C1 segment of cervical spinal cord (tissue), 14 donors: ENCODE measurements at places on chromosomes 6 and 20.

GRCh38 chr20:26216025-26216424 is 519.4 kb upstream of the ZNF337 start:
- DNase-seq = no peak

- DNase-seq = no peak
Measured at GRCh38 chr20:18808712-18809111, 4.9 kb upstream of the SCP2D1 start.

DNA sequence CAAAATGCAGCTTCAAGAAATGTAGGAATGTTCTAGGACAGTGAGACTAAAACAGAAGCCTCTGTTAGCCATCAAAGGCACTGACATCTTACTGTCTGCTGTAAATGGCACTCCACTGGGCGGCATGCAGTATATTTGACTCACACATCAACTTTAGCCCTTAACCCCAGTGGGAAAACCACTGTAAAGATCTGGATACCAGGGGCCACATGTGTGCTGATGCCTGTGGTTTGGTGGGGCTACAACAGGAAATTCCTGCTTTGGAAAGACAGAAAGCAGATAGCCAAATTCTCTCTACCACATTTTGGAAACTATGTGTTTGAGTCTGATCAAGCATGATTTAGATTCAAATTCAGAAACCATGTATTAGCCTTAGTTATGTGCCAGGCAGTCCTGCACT is 4.3 kb downstream of the PFDN4 start:
- no peak for DNase-seq

GRCh38 chr20:5688431-5688972 is 61.7 kb upstream of the SHLD1 start:
- DNase-seq = no peak

GRCh38 chr20:31990641-31991338 is 19.4 kb upstream of the CCM2L start:
- DNase-seq = no peak

GRCh38 chr20:63343460-63344445 is 17.4 kb downstream of the CHRNA4 start:
- DNase-seq = no peak

DNA sequence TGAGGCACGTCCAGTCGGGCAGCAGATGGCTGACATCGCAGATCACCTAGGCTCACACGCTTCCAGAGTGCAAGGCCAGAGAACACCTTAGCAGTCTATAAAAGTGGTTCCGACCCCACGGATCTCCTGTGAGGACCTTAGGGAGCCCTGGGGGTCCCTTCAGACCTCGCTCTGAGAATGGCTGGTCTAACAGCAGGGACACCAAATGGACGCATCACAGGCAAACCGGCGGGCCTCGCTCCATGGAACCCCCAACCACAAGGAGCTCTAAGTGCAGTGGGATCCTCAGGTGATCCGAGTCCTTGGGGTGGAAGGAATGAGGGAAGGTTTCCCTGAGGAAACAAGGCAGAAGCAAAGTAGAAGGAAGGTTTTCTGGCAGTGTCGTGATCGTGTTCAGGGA is 135.4 kb downstream of the SMOC2 start:
- DNase-seq = no peak

DNA sequence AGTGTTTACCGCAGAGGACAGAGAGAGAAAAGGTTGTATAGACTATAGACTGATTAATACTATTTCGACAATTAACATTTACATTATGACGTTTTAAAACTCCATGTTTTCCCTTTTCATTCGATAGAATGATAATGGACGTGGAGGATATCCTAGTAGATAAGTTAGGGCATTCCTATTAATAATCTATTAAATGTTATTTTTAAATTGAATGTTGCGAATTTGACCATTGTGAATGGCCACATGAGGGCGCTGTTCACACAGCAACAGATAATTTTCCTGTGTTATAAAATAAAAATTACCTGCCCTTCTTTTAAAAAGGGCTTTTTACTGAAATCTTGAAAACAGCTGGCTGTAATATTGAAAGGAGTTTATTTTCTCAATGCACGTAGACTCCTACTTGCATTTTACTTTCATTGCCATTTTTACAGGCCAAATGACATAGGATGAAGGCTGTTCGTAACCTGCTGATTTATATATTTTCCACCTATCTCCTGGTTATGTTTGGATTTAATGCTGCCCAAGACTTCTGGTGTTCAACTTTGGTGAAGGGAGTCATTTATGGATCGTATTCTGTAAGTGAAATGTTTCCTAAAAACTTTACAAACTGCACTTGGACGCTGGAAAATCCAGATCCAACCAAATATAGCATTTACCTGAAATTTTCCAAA is 3.3 kb downstream of the ADGRB3 start:
- DNase-seq = no peak

DNA sequence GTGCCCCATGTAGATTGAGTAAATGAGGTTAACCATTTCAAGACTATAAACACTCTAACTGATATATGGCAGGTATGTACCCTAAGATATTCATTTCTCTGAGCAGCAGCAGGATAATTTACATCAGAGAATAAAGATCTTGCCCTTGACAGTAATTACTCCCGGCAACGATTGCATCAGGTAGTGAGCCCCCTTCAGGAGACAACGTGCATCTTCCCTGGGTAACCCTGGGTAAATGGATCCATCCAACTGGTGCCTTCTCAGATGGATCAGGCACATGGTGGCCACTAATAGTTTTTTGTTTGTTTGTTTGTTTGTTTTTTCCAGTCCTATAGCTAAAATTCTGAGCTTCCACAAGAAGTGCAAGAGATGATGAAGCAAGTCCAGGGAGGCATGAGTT is 469.4 kb upstream of the SLC35B3 start:
- DNase-seq = no peak

DNA sequence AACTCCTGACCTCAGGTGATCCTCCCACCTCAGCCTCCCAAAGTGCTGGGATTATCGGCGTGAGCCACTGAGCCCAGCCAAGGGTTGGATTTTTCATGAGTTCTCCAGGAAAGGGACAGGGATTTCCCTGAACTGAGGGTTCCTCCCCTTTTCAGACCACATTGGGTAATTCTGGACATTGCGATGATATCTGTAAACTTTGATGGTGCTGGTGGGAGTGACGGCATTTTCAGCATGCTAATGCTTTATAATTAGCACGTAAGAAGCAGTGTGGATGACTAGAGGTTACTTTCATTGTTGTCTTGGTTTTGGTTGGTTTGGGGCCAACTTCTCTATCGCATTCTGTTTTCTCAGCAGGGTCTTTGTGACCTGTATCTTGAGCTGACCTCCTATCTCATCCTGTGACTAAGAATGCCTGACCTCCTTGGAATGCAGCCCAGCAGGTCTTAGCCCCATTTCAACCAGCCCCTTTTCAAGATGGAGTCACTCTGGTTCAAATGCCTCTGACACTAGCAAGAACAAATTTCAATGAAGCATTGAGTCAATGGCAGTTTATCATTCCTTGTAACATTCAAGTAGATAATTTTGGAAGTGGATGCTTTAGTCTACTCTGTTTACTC is 156.5 kb downstream of the TTLL2 start:
- DNase-seq = no peak

- DNase-seq = no peak
Measured at GRCh38 chr6:142878407-142878806, 66.6 kb downstream of the HIVEP2 start.

DNA sequence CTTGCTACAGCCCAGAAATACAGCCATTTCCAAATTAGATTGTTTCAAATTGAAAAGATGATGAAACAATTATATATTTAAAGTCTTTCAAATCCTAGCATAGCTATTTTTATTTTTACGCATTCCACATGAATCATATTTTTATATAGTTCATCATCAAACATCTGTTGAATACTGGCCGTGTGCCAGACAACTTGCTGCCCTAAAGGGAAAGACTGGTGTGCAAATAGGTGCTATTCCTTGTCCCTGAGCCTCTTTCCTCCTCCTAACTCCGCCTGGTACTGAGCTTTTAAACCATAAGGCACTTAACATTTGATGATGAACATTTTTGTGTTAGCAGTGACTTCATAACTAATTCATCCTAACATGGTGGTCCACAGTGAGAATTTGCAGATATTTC is 18.7 kb upstream of the PLCG1 start:
- DNase-seq = no peak
